ENCODE measurements at places on chromosomes 16 and 17.

GRCh38 chr16:2475413-2476344 is 752 bp downstream of the TBC1D24 start:
- DNase-seq, result no peak

DNA sequence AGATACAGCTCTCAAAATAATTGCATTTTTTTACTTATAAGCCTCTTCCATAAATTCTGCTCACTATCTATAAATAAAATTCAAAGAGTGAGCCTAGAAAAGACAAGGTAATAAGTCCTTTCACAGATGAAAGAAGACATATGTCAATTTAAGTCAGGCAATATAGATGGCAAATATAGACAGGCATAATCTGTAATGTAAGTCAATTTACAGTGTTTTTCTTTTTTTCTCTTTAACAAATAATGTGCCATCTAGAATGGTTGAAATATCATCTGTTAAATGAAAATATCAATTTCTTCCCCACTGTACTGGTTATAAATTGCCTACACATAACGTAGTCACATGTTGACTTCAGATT is 1409.2 kb upstream of the GOT2 start:
- DNase-seq, result no peak

DNA sequence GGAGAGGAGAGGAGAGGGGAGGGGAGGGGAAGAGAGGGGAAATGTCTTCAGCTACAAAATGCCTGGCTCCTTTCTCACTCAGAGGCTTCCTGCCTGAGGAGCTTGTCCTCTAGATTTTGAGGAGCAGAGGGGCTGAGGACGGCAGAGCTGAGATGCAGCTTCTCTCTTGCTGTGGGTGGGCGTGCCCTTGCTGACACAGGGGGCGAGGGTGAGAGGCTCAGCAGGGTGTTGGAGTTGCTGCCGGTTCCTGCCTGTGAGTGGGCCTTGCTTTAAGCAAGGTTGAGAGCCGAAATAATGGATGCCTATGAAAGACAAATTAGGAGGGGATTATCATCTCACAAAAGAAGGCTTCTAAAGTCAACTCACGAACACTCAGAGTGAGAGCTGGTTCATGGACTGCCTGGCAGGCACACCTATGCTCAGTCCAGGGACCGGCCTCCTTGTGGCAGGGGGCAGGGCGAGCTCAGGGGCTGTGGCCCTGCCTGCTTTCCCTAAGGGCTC is 215.6 kb downstream of the MSI2 start:
- no peak for DNase-seq

- DNase-seq, result no peak
Measured at GRCh38 chr17:48995304-48995973, 1.7 kb upstream of the IGF2BP1 start.

DNA sequence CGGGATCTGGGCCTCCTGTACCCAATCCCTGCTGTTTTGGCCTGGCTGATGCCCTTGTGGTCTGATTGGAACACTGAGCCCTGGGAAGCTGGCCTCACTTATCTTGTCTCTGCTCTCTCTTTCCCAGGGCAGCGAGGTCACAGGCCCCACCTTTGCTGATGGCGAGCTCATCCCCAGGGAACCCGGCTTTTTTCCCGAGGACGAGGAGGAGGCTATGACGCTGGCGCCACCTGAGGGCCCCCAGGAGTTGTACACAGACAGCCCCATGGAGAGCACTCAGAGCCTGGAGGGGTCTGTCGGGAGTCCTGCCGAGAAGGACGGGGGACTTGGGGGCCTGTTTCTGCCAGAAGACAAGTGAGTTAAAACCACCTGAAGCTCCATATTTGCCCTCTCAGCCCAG is 126.0 kb downstream of the RAB11FIP4 start:
- DNase-seq, result no peak

DNA sequence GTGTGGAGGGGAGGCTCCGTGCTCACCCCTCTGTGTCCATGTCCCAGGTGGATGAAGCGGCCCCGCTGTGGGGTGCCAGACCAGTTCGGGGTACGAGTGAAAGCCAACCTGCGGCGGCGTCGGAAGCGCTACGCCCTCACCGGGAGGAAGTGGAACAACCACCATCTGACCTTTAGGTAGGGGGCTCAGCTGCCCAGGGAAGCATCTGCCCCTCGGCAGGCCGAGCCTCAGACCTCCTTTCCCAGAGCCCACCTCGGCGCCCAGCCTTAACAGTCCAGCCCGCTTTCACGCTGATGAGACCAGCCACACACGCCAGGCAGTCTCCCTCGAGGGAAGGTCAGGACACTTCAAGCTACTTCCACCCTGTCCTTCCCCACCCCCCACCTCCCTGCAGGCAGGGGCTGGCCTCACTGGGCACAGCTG is 12.7 kb downstream of the MMP15 start:
- no peak for DNase-seq

GRCh38 chr17:20008242-20009051 is 712 bp upstream of the SPECC1 start:
- DNase-seq, result no peak

DNA sequence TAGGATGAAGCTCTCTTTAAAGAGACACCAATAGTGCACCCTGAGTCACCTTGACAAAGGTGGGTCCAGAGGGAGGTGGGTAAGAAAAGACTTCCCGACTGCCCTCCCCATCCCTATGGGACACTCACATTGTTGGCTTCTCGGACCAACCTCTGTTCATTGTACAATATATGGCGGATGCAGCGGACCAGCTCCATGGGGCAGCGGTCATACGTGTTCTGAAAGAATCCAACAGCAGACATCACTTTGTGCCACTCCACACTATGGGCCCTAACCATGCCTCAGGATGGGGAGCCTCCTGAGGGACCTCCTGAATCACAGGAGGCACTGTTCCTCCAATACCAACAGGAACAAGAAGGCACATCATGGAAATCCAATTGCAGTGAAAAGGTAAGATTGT is 30.4 kb upstream of the GHDC start:
- no peak for DNase-seq

- no peak for DNase-seq
Measured at GRCh38 chr17:1007310-1008007, 10.5 kb downstream of the TIMM22 start.

DNA sequence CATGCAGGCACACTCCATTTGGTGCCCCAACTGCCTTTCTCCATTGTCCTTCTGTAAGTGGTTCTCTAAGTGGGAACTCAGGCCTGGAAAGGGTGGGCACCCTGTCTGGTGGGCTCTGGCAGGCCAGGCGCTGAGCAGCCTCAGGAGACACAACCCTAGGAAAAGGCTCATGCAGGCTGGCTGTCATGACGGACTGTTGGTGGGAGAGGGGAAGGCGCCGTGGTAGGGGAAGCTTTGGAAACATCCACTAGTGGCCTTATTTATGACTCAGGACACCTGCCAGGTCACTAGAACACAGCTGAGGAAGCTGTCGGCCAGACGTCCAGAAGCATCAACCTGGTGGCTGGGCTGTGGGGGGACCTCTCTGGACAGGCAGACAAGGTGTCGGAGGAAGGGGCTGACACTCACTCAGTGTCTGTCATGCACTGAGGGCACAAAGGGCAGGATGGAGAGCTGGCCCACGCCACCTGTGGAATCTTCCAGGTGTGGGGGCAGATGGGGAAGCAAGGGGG is 216.0 kb downstream of the SEC14L1 start:
- DNase-seq, result no peak

DNA sequence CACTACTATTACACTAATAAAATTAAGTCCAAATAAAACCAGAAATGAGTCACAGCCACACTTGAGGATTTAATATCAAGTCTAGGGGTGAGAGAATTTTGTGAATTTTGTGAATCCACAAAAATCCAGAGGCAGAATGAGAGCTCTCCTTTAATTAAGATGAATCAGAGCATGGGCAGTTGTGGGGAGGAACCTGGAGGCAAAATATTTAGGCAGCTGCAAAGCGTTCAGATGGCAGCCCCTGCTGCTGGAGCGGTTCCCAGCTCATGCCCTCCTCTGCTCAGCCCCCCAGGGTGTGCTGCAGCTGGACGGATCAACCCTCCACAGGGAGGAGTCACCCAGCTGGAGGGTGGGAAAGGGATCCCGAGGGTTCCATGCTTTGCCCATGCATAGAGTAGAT is 43.4 kb upstream of the IRX6 start:
- peak; percentile 16 for DNase-seq

- no peak for DNase-seq
Measured at GRCh38 chr16:81410643-81411293, 33.8 kb upstream of the CMIP start.

DNA sequence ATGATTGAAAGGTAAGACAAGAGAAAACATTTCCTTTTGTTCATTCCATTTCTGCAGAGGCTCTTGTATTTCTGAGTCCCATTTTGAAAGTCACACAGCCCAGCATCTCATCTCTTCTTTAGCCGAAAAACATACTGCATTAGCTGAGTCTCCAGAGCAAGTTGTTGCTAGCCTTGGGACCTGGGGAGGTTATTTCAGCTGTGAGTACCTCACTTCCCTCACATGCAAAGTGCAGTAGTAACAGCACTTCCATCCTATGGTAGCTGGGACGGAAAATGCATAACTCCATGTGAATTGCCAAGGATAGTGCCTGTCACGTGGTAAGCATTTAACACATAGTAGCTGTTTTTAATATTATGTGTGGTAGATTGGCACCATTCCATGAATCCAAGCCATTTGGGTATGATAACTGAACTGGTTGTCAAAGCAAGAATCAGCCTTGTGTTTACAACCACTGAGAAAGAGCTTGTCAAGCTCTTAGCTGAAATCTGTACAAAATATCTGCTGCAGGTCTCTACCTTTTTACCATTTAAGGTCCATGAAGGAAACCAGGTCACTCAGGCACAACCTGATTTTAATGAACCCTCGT is 345.7 kb downstream of the CDH13 start:
- no peak for DNase-seq

DNA sequence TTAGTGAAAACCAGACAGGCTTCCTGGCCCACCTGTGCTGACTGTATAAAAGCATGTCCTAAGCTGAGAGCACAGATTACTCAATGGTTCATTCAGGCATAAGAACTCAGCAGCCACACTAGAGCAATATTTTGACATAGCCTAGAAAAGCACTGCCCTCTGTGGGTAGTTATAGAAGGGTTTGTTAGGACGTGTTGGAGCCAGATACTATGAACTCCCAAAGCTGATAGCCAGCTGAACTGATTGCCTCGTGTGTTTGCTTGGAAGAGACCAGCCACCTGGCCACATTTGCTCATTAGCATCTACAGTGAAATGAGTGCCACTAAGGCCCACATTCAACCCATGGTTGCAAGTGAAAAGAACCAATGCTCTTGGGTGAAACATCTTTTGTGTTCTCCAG is 30.8 kb upstream of the ABCA5 start:
- DNase-seq, result no peak

DNA sequence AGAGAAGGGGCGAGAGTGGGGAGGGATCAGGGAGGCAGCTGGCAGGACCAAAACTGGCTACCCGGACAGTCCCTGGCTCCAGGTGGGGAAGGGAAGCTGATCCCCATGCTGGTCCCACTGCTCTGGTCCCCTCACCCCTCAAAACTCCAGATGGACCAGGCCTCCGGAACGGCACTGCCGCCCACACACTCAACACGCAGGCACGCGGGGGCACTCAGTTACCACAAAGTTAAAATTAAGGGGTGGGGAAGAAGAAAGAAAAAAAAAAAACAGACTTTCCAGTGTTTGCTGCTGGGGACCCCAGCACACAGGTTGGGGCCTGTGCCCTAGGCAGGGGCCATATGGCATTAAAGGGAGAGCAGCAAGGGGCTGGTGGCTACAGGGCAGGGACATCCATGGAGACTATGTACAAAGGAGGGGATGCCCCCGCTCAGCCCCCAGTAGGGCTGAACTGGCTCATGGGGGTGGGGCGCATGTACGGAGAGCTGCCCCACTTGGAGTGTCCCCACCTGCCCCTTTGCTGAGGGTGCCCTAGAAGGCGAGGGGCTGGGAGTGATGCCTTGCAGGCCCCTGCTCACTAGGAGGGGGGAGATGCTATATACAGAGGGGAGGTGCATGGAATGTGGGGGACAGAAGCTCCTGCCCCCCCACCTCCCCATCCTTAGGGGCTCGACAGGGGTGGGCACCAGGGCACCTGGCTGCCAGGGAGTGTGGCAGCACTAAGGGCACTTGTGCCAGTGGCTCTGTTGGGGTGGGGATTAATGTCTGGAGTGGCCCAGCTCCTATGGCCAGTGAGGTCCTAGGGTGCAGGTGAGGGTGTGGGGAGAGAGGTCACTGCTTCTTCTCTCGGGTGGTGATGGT is 5.6 kb downstream of the TP53I13 start:
- no peak for DNase-seq

- DNase-seq, result no peak
Measured at GRCh38 chr16:8943001-8943763, 20.5 kb downstream of the USP7 start.

DNA sequence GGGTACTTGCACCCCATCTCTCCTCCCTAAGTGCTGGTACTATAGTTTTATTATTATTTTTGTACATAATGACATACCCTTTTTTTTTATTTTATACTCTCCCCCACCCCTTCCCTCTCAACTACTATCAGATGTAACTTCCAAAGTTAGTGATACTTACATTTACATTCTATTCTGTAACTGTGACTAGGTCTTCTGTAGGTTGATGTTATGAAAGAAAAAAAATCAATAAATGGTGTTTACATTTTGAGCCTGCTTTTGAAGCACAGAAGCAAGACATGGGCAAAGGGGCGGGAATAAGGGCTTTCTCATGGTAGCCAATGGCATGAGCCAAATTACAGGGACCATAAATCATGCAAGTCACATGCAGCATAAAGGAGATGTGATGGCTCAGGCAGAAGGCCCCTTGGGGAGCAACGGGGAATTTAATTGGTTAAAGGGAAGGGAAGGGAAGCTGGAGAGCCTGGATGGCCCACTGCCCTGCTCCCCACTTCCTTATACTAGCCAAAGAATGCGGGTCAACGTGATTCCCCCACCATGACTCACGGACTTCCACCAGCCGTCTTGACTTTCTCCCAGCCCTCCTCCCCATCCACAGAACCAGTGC is 2.4 kb upstream of the ACSF2 start:
- DNase-seq, result peak; percentile 75

GRCh38 chr16:30850246-30850645 is 43.6 kb downstream of the BCL7C start:
- DNase-seq, result no peak

DNA sequence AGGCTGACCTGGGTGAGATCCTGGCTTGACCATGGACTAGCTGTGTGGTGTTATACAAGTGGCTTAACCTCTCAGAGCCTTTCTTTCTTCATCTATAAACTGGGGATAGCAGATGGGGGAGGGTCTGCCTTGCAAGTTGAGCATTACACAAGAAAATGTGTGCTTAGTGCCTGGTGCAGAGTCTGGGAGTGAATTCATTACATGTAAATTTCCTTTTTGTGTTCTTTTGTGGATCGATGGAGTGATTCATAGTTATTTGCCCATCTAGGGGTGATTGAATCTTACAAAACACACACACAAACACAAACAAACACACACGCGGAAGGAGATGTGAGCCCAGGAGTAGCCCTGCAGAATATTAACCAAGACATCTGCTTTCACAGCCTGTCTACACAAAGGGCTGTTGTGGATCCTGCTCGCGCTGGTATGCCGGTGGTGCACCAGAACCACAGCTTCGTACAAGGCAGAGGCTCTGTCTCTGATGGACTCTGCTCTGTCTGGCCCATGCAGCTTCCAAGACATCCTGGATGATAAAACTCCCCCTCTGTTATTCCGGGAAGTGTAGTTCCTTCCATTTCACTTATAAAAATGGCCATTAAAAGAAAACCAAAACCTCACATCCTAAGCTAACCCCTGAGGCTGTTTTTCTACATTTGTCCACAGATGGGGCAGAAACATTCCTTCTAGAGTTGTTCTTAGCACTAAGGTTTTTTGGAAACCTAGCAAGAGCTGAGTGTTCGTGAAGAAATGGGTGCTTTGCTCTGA is 86.1 kb downstream of the UTP18 start:
- DNase-seq, result no peak
